ENCODE measurements at places on chromosomes 3 and 15.

DNA sequence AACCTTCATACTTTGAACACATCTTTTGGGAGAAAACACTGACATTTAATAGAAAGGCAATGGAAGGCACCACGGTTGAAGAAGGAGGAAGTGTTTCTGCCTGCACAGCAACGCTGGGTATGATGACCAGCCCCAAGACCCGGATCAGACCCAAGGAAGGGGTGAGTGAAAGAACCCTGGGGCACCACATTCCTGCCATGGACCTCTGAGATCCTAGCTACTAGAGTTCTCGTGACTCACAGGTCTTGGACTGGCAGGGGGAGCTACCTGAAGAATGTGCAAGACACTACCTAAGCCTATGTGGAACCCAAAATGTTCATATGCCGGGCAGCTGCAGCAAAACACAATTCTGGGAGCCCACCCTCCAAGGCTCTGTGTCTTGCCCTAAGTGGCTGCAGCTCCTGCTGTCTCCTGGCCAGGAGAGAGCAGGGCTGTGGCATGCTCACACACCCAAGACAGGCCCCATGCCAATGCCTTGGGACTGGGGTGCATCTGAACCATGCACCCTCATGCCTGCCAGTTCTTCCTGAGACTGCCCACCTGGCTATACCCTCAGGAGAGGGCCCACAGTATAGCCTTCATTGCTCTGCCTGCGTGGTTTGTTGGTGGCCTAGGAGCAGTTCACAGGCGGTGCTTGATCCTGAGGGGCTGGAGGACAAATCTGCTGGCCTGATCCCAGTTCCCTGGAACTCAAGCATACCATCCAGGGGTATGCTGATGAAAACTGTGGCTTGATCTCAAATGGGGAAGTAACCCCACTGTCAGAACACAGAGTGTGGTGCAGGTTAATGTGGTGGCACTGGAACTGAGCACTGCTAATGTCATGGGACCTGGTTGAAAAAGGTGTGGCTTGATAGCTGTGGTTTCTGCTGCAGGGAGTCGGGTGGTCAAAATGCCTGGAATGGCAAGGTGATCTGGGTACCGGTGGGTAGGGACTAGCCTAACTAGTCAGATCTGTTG is 353.3 kb upstream of the ARHGEF26 start:
- DNase-seq, result no peak

GRCh38 chr3:58041182-58041825 is 33.1 kb downstream of the FLNB start:
- DNase-seq, result no peak

DNA sequence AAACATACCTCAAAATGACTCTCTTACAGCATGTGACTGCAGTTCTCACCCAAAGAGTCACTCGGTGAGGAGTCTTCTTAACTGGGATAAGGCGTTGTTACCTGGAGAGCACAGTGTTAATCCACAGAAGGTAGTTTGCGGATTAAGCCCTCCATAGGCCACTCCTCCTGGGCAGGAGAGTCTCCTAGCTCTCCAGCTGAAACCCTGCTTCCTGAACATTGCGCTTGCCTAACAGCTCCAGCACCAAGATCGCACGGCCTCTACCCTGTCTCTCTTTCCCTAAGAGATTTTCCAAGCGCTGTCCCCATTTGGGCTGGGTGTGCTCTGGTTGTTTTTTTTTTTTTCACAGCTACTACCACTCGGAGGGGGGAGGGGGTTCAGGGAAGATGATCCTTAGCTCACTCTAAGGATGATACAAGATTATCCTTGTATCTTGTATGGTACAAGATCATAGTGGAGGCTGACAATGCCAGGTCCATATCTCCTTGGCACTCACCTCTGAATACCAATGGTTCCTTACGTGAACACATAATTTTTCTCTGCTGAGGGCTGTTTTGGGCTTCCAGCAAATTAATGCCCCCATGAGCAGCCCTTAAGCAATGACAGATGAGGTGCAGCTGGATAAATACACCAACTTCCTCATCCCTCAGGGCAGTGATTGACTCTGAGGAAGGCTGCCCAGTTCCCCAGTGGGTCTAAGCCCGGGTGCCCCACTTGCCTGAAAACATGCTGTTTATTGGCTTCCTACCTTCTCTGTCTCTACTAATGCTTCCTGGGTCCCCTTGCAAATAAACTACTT is 185.2 kb upstream of the TSC22D2 start:
- no peak for DNase-seq

- peak; percentile 73 for DNase-seq
Observed at GRCh38 chr3:74862476-74862875, 248.0 kb upstream of the CNTN3 start.

GRCh38 chr15:39267685-39268084 is 313.2 kb upstream of the THBS1 start:
- DNase-seq, result no peak

Data from fibroblast of skin of abdomen (primary cell).